ENCODE measurements at places on chromosomes 1 and 21.

DNA sequence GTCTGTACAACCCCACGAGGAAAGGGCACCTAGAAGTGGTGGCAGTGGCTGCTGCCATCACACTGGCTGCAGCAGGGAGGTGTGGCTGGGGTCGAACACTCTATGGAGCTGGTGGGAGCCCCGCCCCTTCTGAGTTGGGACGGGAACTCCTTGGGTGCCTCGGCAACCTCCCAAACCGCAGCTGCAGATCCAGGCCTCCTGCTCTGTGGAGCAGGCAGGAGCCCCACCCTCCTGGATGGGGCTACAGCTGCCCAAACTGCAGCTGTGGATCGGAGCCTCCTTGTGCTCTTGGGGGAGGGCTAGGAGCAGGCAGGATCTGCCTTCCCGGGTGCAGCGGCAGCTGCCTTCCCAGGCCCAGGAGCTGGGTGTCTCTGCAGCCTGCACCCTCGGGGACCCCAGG, 38.9 kb upstream of the TARDBP start:
- peak; percentile 19 for DNase-seq

- DNase-seq, result no peak
Measured at GRCh38 chr1:247530785-247531184, 5.5 kb downstream of the OR2C3 start.

GRCh38 chr21:31041295-31042079, 3.2 kb upstream of the KRTAP19-8 start:
- DNase-seq, result no peak

GRCh38 chr1:159023723-159024122, 14.0 kb downstream of the IFI16 start:
- no peak for DNase-seq

DNA sequence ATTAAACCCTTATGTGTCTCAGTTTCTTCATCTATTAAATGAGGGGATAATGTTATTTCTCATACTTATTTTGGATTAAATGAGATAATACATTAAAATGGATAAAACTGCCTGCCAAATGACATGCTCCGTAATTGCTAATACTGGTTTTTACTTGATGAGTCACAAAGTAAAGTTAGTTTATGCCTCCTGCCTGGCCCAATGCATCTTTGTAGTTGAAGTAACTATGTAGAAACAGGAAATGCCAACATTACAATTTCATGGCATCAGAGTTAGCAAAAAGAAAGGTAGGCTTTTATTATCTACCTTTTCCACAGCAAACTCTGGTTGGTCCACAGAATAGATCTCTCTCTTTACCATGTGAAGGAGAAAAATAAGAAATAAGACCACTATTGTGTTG, 214.5 kb downstream of the TBX15 start:
- no peak for DNase-seq

- peak; percentile 77 for DNase-seq
Measured at GRCh38 chr1:157390651-157391050, 161.7 kb downstream of the FCRL5 start.

DNA sequence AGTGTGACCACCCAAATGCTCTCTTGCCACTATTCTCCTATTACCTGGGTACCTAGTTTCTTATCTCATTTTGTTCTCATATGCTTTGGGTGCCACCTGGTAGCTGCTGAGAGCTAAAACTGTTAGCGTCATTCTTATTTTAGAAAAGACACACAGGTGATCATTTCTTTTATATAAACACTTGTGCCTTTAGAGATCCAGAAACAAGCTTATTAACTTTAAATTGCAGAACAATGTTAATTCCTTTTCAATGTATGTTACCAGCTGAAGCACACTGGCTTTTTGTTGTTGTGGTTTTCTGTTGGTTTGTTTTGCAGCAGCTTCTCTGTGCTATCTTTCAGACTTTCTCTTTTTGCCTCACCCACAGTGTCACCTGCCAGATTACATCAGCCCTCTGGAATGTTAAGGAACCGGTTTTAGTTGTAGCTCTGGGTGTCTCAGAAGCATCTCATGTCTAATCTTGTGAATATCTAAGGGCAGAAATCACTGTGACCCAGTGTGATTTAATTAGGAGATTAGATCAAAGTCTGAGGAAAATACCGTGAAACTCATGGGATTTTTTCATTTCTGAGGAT, 43.4 kb upstream of the SLC19A2 start:
- no peak for DNase-seq

DNA sequence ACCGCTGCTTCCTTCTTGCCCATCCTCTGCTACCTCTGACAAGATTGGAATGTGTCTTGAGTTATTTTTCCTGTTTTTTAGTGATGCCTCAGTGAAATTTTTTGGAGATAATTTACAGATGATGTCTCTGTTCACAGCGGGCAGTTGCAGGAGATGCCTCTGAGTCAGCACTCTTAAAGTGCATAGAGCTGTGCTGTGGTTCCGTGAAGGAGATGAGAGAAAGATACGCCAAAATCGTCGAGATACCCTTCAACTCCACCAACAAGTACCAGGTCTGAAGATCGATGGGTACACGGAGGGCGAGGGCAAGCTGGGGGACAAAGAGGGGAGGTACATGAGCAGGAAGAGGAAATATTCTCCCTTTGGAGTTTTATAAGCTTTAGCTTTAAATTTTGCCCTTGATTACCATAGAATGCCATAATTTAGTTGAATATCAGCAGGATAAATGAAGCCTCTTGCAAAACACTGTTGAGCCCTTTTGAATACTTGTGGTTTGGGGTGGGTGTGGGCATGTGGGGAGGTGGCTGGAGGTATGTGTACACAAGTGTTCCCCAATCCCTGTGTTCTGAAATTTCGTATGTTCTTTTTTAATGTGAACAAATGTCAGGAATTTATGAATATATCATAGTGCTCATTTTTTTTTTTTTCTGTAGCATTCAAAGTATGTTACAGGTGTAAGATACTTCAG, 19.8 kb downstream of the ATP1A1 start:
- DNase-seq, result no peak

- no peak for DNase-seq
Measured at GRCh38 chr1:188762166-188762743, 1715.4 kb downstream of the BRINP3 start.

- no peak for DNase-seq
Measured at GRCh38 chr1:197234581-197234980, 33.5 kb upstream of the CRB1 start.

DNA sequence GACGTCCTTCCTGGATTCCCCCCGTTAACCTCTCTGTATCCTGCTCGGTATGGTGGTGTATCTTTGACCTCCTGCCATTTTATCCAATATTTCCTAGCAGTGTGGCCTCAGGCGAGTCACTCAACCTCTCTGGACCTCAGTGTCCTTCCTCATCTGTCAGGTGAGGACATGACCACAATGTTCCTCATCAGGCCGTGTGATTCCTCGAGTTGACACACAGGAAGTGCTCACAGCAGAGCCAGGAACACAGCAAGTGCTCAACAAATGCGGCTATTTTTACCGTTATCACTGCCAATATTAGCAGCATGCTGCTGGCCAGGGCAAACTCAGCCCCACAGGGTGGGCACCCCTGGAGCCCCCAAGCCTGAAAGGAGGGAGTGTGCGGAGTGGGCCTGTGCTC, 450.2 kb downstream of the KIF26B start:
- no peak for DNase-seq

DNA sequence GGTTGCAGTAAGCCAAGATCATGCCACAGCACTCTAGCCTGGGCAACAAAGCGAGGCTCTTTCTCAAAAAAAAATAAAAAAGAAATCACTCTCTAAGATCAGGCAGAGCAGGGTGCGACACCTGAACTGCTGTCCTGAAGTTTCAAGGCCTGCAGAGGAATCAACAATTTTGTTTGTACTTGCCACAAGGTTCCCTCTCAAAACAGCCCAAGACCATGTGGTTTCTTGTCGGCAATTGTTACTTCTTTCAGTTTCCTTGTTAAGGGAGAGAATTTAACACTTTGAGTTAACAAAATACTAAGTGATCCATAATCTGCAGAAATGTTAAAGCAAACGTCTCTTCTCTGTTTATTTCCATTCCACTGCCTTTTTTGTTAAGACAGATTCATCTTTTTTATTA, 36.5 kb downstream of the MACO1 start:
- no peak for DNase-seq

GRCh38 chr1:23394684-23395083, 25.0 kb upstream of the ZNF436 start:
- DNase-seq, result peak; percentile 87

DNA sequence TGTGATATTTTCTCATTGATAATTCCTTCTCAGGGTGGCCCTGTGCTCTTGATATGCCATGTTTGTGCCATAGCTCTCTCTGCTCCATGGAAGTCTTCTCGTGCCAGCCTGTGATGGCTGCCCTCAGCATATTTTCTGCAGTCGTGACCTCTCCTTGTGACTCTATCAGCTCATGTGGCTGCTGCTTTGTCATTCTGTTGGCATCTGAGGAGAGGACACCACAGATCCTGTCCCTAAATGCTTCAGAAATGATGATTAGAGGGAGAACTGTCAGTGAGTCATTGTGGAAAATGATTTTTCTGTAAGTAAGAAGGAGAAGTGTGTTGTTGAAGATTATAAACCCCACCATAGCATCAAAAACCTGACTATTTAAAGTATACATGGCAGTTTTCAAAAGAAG, 286.0 kb downstream of the ADGRL2 start:
- no peak for DNase-seq

- no peak for DNase-seq
Measured at GRCh38 chr1:52970149-52970548, 43.1 kb downstream of the SCP2 start.

GRCh38 chr1:15678578-15678977, 5.5 kb upstream of the PLEKHM2 start:
- peak; percentile 43 for DNase-seq

GRCh38 chr1:235917267-235917811, 50.6 kb upstream of the LYST start:
- peak; percentile 98 for DNase-seq

DNA sequence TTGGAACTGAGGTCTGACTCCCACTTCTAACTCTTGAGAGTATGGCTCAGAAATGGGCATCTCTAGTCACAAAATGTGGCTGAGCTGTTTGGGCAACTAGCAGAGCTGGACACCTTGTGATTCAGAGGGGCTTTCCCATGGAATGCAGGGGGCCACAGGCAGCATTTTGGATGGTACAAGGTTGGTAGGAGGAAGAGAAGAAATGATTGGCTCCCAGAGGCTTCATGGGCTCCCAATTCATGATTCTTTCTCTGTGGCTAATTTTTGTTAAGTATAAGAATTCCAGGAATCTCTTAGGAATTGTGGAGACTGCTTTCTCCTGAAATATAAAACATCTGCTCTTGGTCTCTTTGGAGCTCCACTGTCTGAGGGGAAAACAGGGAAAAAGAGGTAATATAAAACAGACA, 49.7 kb downstream of the PBX1 start:
- peak; percentile 57 for DNase-seq

DNA sequence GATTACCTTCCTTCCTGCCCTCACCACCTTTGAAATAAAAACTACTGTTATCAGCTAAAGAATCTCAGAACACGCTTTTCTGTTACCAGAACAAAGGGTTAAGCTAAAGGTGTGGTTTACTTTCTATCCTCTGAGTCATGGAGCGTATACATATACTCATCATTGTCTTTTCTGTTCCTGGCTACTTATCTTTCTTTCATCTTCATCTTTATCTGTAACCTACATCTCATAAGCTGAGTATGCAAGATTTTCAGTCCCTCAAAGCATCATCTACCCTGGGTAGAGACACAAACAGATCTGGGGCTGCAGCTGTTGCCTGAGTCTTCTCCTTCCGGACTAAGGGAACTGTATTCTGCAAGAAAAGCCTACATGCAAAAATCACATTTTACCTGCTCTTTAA, 75.6 kb downstream of the LMO4 start:
- DNase-seq, result no peak

DNA sequence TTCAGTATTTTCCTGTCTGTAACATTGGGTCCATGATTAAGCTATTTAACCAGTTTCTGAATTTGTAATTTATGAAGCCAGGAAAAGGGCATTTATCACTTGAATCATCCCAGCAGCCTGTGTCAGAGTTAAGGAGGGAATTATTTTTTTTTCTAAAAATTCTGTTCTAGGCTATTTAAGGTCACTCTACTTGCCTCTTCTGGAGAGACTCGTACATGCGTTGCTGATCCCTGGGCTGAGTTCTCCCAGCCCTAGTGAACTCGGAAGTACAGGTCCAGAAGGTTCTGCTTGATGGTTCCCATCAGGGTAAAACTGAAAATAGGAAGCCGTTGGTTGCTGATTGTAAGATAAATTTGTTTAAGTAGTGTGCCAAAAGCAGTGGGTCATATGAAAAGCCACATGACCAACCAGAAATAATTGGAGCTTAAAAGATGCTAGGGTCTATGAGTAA, 90.7 kb downstream of the GPR88 start:
- DNase-seq, result no peak

DNA sequence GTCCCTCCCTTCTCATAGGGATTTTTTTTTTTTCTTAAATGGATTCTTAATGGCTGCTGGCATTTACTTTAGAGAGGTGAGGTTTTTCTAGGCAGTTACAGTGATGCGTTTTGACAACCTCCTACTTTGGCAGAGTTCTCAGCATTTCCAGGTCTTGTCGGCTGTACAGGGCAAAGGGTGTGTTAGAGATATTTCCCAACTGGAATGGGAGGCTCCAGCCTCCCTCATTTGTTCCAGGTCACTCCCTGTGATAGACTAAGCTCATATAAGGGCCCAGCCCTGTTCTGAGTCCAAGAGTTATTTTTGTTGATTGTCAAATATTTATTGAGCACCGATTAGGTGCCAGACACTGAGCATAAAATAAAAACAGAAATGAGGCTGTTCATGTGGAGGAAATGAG, 7.6 kb upstream of the XKR8 start:
- no peak for DNase-seq

DNA sequence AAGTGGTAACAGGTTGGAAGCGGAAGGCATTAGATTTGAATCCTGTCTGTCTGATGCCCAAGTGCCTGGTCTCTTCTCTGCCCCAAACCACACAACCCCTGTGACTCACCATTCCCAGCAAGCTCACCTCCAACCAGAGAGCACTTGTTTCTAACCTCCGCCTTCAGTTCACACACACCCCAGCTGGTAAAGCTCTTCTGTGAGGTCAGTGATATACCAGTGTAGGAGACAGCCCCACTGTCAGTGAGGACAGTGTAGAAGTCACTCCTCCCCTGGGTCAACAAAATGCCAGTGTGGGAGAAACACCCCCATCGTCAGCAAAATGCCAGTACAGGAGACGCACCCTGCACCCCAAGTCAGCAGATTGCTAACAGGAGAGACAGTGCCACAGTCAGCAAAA, 2.6 kb downstream of the RIMS3 start:
- no peak for DNase-seq

GRCh38 chr1:155882766-155883165, 23.4 kb downstream of the SYT11 start:
- DNase-seq, result no peak

DNA sequence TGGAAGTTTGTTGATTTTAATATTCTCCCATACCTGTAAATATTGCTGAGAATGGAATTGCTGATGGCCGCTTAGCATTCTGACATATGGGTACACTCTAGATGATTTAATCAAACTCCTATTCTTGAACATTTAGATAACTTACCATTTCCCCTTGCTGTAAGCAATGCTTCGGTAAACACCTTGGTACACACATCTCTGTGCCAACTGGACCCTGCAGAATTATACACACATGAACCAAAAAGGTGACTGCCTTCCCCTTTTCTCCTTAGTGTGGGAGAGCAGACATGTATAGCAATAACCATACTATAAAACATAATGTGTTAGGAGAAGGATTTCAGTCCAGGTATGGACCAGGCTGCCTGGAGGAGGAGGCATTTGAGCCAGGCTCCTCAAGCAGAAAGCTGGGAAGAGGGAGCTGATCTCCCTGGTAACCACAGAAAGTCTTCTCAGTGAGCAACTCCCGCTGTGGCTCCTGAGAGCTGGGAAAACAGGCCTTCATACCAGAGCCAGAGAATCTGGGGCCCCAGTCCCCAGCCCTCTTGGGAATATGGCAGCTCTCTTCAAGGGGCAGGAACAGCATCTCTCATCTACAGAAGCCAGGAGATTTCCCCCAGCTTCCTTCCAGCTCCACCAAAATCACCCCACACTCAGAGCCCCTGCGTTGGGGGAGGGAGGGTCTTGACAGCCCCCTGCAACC, 33.9 kb upstream of the CSF1 start:
- DNase-seq, result peak; percentile 62
